ENCODE measurements at places on chromosomes 5 and 9.

DNA sequence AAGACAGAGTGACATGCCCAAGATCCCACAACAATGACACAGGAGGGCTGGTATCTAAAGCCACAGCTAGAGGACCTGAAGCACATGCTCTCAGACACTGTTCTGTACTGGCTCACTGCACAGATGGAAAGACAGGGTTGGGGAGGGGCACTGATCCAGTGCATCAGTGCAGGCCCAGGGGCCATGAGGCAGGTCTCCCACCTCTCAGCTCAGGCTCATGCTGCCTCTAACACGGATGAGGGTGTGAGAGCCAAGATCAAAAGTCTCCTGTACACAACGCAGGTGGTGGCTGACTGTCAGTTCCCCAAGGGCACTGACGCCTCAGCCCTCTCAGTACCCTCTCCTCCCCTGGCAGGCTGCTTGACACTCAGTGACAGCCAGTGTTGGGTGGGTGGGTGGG is 10.9 kb downstream of the RAPGEF1 start:
- no peak for DNase-seq

GRCh38 chr5:33690374-33691135 is 201.2 kb downstream of the ADAMTS12 start:
- DNase-seq, result no peak

- no peak for DNase-seq
These were observed 75.2 kb upstream of the SSBP2 start for GRCh38 chr5:81826128-81826527.

DNA sequence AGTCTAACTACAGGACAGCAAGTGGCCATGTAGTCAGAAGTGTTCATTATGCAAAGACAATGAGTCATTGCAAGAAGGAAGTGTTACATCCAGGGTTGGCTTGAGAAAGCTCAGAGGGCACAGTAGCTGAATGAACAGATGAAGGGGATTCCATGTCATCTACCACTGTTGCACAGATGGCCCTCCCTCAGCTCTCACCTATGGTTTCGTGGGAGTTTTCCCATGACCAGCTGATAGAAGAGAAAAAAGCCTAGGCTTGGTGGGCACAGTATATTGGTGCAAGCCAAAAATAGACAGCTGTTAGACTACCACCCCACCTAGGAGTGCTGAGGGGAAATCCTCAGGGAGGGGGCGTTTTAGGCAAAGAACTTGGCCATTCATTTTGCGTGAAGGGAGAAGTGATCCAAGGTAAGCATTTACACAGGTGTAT is 217.0 kb downstream of the DMRT2 start:
- no peak for DNase-seq

DNA sequence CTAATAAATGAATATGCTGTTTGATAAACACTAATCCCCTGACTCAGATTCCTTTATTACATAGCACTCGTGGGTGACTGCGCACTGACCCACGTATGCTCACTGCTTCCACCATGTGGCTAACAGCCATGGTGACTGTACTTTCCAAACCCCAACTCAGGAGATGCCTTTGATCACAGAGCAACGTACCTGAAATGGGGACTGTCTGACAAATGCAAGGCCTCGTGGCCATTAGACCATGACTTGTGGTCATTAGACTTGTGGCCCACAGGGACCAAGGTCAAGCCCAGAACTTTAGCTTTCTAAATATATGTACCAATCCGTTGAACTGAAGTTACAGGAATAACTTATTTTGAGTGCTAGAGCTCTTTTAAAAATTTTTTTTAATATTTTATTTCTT is 46.6 kb downstream of the CYFIP2 start:
- DNase-seq, result peak; percentile 15

DNA sequence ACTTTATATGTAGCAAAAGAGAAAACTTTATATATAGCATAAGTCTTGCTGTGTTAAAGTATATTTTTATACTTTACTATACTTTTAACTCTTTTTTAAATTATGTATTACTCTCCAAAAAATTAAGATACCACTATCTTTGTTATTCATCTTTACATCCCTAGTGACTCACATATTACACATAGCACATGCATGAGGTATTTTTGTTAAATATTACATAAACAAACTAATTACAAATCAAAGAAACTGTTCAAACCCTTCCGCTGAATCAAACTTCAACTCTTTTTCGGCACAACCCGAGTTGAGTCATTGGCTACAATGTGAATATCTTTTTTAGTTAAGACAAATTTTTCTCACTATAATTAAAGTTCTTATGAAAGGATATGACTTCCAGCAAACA is 32.1 kb downstream of the NADK2 start:
- no peak for DNase-seq

DNA sequence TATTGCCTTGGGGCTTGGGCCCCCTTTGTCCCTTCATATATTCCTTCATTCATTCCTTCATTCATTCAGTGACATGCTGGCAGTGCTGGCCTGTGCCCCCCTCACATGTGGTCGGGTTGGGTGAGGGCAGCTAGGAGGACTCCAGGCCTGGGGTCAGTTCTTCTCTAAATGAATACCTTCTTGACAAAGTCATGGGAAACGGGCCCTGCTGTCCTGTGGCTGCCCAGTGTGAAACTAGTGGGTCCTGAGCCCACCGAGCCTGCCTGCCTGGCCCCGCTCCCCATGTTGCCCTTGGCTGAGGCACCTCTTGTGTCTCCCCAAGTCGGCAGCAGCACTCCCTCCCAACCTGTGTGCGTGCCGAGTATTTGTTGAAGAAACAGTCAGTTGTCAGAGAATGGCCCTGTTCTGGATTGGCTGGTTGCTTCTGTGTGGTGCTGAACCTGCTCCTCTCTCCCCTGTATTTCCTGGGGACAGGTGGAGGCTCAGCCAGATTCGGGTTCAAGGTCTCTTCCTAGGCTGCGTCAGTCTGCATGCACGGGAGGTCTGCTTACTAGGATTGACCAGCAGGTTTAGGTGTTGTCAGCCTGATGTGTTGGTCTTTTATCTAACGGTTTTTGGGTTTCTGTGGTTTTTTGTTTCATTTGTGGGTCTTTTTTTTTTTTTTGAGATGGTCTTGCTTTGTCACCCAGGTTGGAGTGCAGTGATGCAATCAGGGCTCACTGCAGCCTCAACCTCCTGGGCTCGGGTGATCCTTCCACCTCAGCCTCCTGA is 3.0 kb upstream of the CEL start:
- no peak for DNase-seq

DNA sequence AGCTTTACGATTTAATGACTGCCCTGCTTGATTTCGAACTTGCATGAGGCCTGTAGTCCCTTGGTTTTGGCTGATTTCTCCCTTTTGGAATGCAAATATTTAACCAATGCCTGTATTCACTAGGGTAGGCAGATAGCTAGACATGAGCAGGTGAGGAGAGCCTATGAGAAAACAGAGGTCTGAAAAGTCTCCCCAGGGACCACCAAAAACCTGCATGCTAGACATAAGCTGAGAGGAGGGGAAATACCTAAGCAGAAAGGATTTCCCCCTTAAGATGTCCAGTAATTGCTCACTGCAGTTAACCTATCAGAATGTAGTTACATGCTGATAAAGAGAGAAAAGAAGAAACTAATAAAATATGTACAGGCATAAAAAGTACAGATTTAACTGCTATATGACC is 667.4 kb upstream of the SEMA6A start:
- no peak for DNase-seq

DNA sequence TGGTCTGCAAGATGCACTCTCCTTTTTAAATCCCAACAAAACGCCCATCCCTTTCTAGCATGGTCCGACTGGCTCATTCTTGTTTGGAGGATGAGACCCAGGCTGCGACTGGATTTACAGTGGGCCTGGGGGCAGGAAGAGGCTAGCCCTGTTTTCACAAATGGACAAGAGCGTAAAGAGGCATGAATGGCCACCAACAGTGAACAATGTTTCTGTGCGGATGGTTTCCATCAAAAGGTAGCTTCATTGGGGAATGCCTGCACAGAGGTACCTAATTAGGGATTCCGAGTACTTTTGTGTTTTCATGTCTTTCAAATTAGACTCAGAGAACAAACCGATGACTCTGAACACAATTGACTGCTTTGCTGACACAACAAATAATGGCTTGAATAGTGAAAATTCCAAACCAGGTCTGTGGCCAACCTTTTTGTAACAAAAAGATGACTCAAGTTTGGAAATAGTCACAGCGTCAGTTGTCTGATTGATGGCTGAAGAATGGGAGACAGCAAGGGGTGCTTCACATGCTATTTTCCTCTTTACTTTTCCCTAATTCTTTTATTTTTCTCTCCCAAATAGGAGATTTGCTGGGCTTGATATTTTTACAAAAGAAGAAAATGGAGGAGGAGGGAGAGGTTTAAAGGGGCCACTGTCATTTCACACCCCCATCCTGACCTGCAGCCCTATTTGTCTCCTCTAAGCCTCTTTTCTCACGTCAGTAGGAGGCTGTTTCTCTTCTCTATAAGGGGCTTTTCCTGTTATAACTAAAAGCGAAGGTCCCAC is 208.1 kb upstream of the S1PR3 start:
- no peak for DNase-seq

DNA sequence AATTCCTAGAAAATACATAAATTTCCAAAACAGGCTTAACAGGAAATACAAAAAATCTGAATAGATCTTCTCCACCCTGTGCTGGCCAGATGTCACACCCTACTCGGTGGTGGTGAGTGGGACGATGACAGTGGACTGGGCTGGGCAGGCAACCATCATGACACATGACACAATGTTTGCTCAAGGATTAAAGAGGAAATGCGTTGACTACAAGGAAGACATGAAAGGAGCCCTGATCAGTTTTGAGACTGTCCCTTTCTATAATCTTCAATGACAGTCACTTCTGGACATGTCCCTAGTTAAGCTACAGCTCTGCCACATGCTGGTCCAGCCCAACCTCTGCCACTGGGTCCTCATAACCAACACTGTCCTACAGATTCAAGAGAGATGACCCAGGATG is 99.8 kb downstream of the ZDHHC21 start:
- DNase-seq, result no peak

DNA sequence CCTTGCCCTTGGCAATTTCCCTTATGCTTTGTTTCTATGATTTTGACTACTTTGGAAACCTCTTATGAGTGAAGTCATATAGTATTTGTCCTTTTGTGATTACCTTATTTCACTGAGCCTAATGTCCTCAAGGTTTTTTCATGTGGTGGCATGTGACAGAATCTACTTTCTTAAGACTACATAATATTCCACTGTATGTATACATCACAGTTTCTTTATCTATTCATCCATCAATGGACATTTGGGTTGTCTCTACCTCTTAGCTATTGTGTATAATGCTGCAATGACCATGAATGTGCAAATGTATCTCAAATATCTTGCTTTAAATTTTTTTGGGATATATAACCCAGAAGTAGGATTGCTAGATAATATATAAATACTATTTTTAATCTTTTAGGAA is 96.4 kb upstream of the ALDH1A1 start:
- DNase-seq, result no peak

- DNase-seq, result no peak
These were observed 6.7 kb upstream of the PHF2 start for GRCh38 chr9:93569621-93570174.
